ENCODE measurements at places on chromosomes 5 and 9. TPM values are rescaled to one million over a fixed set of nuclear protein-coding genes. Genes with fewer than 3 reads are reported as not detected.
A peak's percentile ranks its signal among the peaks of the same experiment; 100 is the strongest.

NMUR2 gene
- not detected for total RNA-seq

PCA3 gene
- total RNA-seq, result not detected

GABRB2 gene
- not detected for total RNA-seq

RAD23B gene
- total RNA-seq, result 146 TPM

FBN2 gene
- 0.09 TPM for total RNA-seq

ARHGEF39 gene
- total RNA-seq, result 7.7 TPM

NUTM2G gene
- total RNA-seq, result not detected

DNA sequence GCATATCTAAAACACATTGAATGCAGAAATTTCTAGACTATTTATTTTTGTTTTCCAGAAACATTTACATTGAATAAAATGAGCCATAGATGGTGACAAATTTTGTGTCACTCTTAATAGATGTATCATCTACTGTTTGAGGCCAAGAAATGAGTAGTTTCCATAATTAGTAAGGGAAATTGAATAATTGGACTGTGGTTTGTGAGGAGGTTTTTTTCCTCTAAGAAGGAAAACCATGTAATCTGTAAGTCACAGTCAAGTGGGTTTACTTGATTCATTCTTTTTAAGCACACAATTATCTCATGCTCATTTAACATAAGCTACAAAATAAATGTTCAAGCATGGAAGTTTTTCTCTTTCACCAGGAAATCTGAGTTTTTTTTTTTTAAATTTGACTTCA is 876.4 kb downstream of the NR2F1-AS1 start:
- no peak overlapping the region for H3K4me3 ChIP-seq
- DNase-seq, result no peak
- no peaks in the 10 kb centered on the region for H3K27me3 ChIP-seq

DNA sequence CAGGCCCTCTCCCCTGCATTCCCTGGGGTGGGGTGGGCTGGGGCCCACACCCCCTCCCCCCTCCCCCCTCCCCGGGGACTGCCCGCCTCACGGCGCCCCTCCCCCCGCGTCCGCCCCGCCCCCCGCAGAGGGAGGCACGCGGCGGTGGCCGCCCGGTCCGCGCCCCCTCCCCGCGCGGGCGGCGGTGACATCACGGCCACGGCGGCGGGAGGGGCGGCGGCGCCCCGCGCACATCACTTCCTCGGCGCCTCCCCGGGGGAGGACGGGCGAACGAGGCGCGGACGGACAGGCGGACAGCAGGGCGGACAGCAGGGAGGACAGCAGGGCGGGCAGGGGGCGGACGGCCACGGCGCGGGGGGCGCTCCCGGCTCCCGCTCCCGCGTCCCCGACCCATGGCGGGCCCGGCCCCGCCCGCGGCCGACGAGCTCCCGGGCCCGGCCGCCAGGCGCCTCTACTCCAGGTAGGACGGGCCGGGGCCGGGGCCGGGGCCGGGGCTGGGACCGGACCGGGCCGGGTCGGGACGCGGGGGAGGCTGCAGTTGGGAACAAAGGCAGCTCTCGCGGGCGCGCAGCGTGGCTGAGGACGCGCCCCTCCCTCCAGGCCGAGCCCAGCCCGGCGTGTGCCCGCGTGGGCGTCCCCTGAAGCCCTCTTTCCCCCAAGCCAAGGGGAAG is at the start of gene GPSM1:
Gene GPSM1, plus strand, starts transcription at position 236 of the 671 bp plus-strand sequence. Its CDS starts 157 bp downstream, at position 393.
- no peaks in the 10 kb centered on the region for H3K27me3 ChIP-seq
- H3K27ac ChIP-seq, result no peak within 1 kb of the TSS
- peak within 1 kb of the TSS; percentile 32 for H3K4me3 ChIP-seq
- no peaks in the 10 kb centered on the region for H3K36me3 ChIP-seq
- H3K4me1 ChIP-seq, result peaks cover 12% of the 10 kb centered on the region

DNA sequence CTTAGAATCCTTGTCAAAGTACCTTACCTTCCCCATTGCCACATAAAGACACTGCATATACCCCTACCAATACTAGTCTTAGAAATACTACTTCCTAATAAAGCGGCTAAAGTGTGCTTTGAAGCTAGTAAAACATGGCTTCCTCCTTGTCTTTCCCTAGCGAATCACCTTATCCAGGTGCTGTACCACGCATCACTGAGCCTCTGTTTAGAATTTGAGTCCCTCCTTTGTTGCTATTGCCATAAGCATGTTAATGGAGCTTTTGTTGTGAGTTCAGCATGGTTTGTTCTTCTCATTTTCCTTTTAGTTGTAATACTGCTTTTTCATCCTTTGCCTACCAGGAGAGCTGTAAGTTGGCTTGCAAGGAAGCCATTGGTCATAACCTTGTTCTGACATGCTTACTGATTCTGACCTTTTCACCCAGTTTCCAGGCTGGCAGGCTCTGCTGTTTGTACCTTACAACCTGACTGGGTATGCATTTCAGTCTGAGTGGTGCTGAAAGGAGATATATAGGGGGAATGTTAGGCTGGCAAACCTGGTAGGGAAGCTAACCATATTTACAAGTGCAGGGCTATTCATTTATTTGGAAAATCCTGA is 49.8 kb downstream of the LMNB1 start:
- H3K36me3 ChIP-seq, result peaks cover 26% of the 10 kb centered on the region
- no peak overlapping the region for H3K27ac ChIP-seq
- no peak overlapping the region for H3K4me3 ChIP-seq
- no peak for DNase-seq
- no peaks in the 10 kb centered on the region for H3K4me1 ChIP-seq
- H3K27me3 ChIP-seq, result no peaks in the 10 kb centered on the region

DNA sequence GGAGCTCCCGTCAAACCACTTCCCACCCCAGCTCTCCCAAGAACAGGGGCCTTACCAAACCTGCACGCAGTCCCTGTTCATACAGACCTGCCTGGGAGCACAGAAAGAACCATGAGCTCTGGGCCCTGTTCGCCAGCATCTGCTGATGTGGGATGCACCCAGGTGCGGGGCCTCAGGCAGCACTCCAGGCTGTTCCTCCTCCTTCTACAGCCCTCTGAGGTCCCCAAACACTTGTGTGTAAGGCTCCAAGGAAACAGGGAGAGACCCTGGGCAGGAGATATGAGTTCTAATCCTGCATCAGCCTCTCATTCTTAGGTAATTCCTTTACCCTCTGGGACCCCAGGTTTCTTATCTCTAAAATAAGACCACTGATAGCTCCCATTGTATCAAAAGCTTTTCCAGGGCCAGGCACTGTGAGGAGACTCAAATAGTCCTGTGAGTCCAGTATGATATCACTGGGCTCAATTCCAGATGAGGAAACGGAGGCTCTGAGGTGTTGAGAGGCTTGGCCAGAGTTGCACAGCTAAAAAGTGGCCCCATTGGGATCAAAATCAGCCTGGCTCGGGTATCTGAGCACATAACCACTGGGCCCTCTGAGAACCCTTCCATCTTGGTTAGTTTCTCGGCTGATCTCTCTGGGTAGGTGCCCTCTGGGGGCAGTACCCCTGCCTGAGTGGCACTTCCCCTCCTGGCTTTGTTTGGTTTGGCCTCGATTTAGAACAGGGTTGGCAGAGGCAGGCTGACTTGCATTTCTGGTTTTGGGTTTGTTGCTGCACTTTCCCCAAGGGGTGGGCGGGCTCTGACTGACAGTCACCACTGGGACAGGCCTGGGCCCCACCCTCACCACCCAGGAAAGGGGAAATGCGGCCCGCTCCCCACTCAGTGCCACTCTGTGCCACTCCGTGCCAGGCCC is 116.8 kb downstream of the RGS3 start:
- DNase-seq, result peak; percentile 42
- H3K4me3 ChIP-seq, result peak overlapping the region; percentile 48

- no peak overlapping the region for H3K4me3 ChIP-seq
- DNase-seq, result no peak
- H3K27me3 ChIP-seq, result no peaks in the 10 kb centered on the region
Observed at GRCh38 chr9:17137566-17137965, 2.7 kb downstream of the CNTLN start.

- peaks cover 16% of the 10 kb centered on the region for H3K36me3 ChIP-seq
- peak overlapping the region; percentile 94 for H3K27ac ChIP-seq
- H3K27me3 ChIP-seq, result no peaks in the 10 kb centered on the region
Observed at GRCh38 chr9:83981126-83981871, 694 bp downstream of the RMI1 start.

GRCh38 chr9:77495834-77496671 is 152.1 kb downstream of the GNA14 start:
- H3K4me1 ChIP-seq, result no peaks in the 10 kb centered on the region
- H3K4me3 ChIP-seq, result no peak overlapping the region
- no peak for DNase-seq
- no peak overlapping the region for H3K27ac ChIP-seq
- H3K36me3 ChIP-seq, result no peaks in the 10 kb centered on the region
- no peaks in the 10 kb centered on the region for H3K27me3 ChIP-seq

GRCh38 chr9:108083160-108083750 is 593.7 kb upstream of the KLF4 start:
- no peak overlapping the region for H3K27ac ChIP-seq
- H3K4me1 ChIP-seq, result no peaks in the 10 kb centered on the region
- no peak for DNase-seq
- H3K27me3 ChIP-seq, result no peaks in the 10 kb centered on the region

- H3K27me3 ChIP-seq, result no peaks in the 10 kb centered on the region
- H3K4me3 ChIP-seq, result peak overlapping the region; percentile 40
- H3K27ac ChIP-seq, result no peak overlapping the region
- peaks cover 55% of the 10 kb centered on the region for H3K4me1 ChIP-seq
Observed at GRCh38 chr5:56819060-56819881, 3.9 kb downstream of the MAP3K1 start.

DNA sequence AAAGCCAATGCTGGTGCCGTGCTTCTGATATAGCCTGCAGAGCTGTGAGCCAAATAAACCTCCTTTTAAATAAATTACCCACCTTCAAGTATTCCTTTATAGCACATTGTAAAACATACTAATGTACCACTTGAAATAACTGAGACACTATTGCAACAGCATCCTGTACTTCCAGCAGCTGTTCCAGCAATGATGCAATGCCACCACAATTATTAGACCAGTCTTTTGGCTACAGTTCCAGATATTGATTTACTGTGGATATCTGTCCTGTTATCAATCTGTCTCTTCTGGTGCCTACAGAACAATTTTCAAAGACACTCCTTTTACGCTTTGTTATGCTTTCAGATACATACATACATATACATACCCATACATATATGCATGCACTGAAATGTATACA is 567.9 kb downstream of the TAF11L14 start:
- no peak overlapping the region for H3K27ac ChIP-seq
- no peak overlapping the region for H3K4me3 ChIP-seq
- no peaks in the 10 kb centered on the region for H3K4me1 ChIP-seq
- no peaks in the 10 kb centered on the region for H3K36me3 ChIP-seq
- no peak for DNase-seq

- H3K4me3 ChIP-seq, result no peak overlapping the region
- H3K4me1 ChIP-seq, result no peaks in the 10 kb centered on the region
- DNase-seq, result no peak
- H3K36me3 ChIP-seq, result no peaks in the 10 kb centered on the region
- H3K27ac ChIP-seq, result no peak overlapping the region
- no peaks in the 10 kb centered on the region for H3K27me3 ChIP-seq
Observed at GRCh38 chr5:82684659-82685058, 392.5 kb downstream of the TMEM167A start.

DNA sequence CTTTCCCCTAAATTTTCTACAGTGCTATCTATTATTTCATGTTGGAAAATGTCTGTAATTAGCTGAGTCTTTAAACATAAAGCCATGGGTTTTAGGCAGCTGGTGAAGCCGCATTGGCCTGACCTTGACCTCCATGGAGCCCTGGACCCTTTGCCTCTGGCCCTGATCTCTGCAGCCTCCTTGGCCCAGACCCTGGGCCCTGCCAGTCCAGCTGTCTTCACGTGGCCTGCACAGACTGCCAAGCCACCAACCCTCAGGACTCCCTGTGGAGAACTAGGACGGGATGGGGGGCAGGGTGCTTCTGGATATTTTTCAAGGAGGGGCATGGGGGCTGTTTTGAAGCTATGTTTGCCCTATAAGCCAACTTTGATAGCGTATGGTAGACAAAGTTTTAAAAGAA is 29.8 kb upstream of the PPARGC1B start:
- H3K27ac ChIP-seq, result no peak overlapping the region
- no peak overlapping the region for H3K4me3 ChIP-seq
- no peaks in the 10 kb centered on the region for H3K36me3 ChIP-seq
- no peak for DNase-seq
- no peaks in the 10 kb centered on the region for H3K4me1 ChIP-seq

- DNase-seq, result no peak
- no peak overlapping the region for H3K4me3 ChIP-seq
- H3K27ac ChIP-seq, result no peak overlapping the region
- H3K36me3 ChIP-seq, result no peaks in the 10 kb centered on the region
Observed at GRCh38 chr9:136019681-136020060, 58.5 kb upstream of the UBAC1 start.

All from CD8-positive, alpha-beta memory T cell (primary cell).